ENCODE measurements at places on chromosomes 11 and 22.

- no peak for DNase-seq
These were observed 187.5 kb downstream of the SHANK2 start for GRCh38 chr11:71064702-71065515.

DNA sequence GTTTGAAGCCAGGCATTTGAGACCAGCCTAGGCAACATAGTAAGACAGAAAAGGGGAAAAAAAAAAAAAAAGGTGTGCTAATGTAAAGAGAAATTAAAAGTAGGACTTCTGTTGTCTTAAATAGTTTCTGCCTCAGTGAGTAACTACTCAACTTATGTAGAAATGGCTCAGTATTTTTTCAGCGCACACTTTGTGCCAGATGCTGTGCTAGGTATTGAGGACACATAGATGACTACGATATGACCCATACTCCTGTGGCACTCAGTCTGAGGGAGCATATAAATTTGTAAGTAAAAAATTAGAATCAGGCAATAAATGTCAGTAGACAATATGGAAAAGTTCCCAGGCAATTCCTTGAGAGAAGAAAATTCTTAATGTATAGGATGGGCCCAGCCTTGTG, 93.9 kb downstream of the YAP1 start:
- DNase-seq, result no peak

DNA sequence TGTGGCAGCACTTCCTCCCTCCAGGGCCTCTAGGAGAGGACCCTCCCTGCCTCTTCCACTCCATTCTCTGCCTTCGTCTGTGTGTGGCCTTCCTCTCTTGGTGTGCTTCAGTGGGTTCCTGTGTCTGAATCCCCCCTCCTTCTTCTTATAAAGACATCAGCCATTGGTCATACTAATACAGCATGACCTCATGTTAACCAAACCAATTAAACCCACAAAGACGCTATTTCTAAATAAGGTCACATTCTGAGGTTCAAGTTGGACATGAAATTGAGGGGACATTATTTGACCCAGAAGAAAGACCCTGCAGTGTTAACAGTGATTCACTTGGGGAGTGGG, 398.6 kb downstream of the SHANK2 start:
- no peak for DNase-seq

DNA sequence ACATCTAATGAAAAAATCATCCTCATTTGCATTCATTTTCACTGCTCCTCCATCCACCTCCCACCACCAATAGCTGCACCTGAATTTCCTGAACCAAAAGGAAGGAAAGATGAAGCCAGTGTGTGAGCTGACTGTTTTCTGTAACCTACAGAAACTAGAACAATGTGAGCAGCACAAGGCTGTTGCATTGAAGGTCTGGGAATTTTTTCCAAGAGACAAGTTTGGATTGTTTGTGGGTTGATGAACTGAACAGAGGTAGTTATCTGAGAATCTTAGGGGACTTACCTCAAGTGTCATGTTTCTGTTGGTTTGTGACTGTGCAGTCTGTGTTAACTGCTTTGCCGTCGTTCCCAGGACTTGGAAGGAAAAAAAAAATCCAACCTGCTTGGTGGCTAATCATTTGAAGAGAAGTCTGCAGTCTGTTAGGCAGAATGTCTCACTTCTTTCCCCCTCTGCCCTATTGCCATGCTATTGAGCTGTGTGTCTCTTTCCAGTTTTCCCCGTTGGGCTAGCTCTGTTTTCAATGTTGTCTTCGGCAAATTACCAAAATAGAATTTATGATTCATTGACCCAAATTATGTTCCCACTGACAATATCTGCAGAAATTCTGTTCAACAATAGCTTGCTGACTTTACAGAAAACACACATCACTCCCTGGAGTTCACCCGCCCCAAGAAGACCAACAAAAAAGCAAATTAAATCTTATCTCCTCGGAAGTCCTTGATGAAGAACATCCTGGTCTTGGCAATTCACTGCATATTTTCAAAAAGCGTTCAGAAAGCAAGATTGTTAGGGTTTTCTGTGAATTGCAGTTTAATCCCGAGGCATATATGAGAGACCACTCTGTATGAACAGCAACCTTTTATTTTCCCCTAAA, 76.0 kb downstream of the SC5D start:
- DNase-seq, result no peak

- no peak for DNase-seq
These were observed 10.4 kb upstream of the PPP2R1B start for GRCh38 chr11:111776398-111777093.

DNA sequence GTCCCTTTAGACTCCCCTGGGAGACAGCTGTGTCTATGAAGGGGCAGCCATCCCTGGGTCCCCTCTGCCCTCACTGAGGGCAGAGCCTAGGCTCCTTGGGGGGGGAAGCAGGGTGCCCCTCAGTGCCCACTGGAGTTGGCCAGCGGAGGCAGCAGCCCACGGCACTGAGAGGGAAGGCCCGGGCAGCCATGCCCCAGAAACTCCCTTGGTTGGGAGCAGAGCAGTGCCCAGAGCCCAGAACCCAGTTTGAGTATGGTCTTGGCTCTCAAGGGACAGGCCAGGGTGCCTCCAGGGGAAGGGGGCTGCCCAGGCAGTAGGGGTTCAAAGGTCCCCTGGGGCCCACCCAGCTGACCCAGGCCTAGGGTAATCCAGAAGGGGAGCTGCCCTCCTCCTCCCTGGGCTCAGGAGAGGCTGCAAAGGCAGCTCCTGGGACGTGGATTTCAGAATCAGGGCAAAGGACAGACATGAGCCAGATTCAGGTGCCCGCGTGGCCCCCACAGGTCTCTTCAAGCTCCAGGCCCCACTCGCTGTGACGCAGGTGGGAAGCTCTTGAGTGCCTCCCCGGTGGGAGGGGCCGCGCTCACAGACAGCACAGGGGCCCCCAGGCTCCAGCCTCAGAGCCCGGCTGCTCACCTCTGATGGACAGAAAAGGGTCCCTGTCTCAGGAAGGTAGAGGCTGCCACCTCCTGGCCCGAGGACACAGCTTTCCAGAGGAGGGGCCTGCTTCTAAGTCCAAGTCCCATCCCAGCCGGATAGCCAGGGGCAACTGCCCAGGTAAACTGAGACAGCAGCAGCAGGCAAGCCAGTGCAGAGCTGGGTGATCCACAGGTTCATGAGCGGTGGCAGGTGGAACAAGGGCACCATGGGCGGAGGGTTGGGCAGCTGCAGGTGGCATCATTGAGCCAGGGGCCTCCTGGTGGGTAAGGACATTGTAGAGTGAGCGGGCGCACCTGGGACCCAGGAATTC, 2.6 kb downstream of the C11orf21 start:
- no peak for DNase-seq

DNA sequence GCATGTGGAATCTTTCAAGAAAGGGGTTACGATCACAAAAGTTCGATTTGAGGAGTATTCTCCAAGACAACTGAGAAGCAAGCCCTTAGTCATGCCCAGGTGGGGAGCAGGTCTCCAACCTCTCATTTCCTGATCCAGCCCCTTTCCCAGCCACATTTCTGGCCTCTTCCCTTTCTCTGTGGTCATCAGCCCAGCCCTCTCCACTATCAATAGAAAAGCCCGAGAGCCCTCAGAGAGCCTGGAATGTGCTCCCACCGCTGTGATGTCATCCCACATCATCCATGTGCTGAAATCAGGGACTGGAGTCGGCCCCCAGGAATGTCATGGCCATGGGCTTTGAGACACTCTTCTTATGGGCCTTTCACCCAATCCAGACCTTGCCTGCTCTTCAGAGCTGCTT, 62.6 kb downstream of the KCNJ1 start:
- peak; percentile 36 for DNase-seq

DNA sequence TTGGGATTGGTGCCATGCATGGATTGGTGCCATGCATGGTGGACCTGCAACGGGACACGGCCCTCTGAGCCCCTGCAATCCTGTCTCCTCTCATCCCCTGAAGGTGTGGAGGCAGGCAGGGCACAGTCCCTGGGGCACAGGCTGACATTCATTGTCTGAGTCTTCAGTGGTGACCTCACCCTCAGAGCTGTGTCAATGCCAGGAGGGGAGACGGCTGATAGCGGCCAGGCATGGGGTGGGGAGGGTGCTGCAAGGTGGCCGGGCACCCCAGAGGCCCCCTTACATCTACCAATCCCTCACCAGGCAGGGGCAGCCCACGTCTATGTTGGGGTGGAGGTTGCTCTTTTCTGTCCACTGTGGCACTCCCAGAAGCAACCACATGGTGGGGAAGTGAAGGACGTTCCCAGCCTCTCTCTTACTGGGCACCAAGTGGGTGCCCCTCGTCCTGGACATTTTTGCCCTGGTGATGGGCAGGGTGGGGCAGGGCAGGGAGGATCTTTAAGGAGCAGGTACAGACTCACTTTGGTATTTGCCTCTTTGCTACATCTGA, 47.6 kb downstream of the NECTIN1 start:
- no peak for DNase-seq

- DNase-seq, result no peak
These were observed 13.0 kb upstream of the REXO2 start for GRCh38 chr11:114426280-114426679.

DNA sequence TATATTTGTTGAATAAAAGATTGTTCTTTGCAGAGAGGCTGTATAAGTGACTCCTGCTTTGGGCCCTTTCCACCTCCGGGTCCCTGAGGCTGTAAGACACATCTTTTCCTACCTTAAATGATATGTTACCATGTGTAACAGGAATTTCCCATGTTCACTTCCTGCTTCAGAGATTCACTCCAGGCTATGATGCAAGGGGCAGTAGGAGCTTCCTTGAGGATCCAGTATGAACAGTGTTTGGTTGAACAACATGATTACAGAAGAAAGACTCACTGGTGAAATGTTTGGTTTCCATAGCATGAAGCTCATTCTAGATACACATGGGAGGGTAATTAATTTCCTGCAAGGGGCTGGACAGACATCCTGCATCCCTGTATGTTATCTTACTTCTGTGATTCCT, 25.6 kb upstream of the ZDHHC13 start:
- DNase-seq, result no peak

DNA sequence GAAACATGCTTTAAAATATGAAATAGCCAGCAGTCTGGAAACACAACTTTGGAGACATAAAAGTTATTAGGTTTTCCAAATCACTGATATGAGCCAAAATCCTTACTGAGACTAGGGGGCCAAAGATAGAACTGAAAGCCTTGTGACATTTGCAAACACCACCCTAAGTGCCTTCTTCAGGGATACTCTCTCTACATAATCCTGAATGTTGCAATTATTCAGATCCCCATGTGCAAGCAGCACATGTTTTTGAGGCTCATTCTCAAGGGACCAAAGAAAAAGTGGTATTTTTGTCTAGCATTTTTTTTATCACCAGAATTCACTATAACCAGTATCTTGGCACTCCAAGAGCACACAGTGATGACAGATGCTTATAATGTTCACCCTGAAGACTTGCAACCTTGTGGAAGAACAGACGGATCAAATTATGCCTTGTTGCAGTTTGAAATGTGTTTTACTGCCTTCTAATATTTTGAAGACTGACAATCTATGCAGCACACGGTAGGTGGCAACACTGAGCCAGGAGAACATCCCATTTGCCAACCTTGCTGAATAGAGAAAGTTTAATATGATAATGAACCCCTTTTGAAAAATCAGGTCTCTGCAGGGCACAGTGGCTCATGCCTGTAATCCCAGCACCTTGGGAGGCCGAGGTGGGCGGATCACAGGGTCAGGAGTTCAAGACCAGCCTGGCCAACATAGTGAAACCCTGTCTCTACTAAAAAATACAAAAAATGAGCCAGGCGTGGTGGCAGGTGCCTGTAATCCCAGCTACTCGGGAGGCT, 78.5 kb downstream of the PLEKHA7 start:
- peak; percentile 26 for DNase-seq

DNA sequence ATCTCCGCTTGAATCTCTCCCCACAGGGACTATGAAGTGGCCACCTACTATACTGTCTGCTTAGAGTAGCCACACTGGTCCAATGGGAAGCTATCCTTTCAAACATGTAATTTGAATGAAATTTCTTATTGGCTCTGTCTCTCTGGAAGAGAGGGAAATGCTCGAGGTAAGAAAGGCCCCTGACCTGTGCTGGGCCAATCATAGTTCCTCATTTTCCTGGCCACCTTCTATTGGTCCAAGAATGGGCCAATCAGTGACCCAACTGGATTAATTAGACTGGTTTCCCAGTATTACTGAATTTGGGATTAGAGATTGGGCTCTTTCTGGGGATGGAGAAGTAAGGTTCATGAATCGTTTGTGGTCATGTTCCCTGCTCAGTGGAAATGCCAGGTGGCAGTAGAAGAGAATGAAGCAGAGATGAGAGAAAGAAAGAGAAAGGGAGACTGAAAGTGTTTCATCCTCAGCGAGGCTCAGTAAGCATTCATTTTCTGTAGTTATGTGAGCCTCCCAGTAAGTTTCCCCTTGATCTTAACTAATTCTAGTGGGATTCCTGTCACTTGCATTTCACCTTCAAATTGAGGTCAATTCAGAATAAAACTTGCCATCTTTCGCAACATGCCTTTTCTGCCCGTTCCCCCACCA, 8.4 kb upstream of the MMP20 start:
- DNase-seq, result no peak

- no peak for DNase-seq
These were observed 11.5 kb upstream of the GRAMD1B start for GRCh38 chr11:123418351-123419114.

DNA sequence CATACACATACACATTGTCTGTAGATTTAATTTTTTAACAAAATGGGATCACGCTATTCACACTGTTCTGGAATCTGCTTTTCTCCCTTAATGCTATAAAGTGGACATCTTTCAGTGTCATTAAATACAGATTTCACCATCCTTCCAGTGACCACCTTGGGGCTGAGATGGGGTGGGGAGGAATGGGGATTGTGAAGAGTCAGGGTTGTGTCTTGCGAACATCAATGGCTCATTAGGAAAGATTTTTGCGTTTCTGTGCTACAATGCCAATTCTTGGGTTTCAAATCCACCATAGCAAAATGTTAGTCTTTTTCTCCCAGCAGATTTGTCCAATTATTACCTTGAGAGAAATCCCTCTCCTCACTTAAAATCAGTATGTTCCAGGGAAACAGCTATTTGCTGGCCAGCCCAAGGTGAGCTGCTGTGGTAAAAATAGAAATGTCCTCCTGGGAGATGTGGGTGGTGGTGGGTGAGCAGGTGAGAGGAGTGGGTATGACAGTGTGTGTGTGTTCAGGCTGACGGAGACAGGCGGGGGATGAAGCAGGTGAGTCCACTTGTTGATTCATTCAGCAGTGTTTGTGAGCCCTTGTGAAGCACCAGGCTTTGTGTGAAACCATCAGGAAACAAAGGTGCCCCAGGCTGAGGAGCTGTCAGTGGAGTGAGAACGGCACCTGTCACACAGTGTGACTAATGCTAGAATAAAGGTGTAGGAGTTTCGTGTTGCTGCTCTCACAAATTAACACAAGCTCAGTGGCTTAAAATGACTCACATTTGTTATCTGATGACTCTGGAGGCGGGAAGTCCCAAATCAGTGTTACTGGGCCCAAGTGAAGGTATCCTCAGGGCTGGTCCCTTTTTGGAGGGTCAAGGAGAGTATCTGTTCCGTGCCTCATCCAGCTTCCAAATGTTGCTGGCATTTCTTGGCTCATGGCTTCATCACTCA, 1.7 kb upstream of the CBX6 start:
- no peak for DNase-seq

DNA sequence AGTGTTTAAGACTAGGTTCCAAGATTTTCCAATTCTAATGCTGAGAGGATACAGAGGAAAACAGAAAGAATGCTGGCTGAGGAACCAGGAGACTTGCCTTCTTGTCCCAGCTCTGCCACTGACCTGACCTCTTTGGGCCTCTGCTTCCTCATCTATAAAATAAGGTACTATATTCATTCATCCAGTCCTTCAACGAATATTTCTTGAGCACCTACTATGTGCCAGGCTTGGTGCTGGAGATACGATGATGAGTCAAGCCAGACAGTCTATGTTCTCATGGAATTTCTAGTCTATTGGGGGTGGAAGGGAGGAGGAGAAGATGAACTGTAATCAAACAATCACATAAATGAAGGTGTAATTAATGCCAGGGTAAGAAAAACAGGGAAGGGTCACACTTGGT, 27.8 kb upstream of the UPB1 start:
- no peak for DNase-seq
